ENCODE measurements at places on chromosomes 7 and 10. TPM values are rescaled to one million over a fixed set of nuclear protein-coding genes. Genes with fewer than 3 reads are reported as not detected.

The DOCK1 gene
- total RNA-seq, result 40.0 TPM

The OR6V1 gene
- not detected for total RNA-seq

The CARD11 gene
- total RNA-seq, result not detected

The TMEM139 gene
- total RNA-seq, result 9.2 TPM

The ANKRD30A gene
- total RNA-seq, result not detected

The NCF1 gene
- total RNA-seq, result not detected

The GDI2 gene
- 173 TPM for total RNA-seq

The ANKRD61 gene
- 0.42 TPM for total RNA-seq

The SGCE gene
- total RNA-seq, result 39.4 TPM

The VENTX gene
- total RNA-seq, result not detected

The ZPBP gene
- not detected for total RNA-seq
